ENCODE measurements at places on chromosomes 7 and 10.

DNA sequence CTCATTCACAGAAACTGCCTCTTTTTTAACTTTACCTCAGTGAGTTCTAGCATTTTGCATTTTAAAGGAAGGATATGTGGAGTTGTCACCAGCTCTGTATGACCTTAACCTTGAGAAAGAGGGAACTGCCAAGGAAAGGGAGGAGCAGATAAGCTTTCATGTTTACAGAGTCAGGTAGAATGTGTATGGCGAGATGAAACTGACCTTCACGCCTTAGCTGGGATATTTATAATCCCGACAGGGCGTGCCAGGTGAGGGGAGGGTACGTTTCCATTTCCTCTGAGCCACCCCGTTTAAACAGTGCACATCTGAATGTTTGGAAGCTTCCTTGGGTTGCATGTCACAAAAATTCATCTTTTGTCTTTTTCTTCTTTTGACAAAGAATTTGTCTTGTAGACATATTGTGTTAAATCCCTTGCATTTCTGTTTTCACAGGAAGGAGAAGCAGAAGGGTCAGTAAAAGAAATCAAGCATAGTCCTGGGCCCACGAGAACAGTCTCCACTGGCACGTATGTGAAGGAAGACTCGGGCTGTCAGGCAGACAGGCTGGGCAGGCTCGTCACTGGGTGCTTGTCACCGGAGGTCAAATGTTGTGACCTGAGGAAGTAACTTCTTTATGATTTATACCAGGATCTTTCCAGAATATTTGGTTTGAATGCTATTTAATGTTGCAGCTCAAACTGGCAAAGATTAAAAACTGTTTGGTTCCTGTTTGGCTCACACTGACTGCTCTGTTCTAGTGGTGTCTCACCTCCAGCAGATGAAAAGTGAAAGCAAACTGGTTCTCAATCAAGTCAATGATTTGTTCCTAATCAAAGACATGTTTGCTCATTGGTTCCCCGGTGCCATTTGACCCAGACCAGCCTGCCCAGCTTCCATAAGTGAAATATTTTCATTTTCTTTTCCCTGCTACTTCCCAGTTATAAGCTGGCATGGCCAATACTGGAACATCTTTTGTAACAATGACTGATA lies 16.2 kb downstream of the OPTN start:
- no peak overlapping the region for H3K4me3 ChIP-seq
- H3K4me1 ChIP-seq, result peaks cover 16% of the 10 kb centered on the region
- DNase-seq, result no peak
- H3K27ac ChIP-seq, result peak overlapping the region; percentile 75
- no peaks in the 10 kb centered on the region for H3K27me3 ChIP-seq
- peaks cover 13% of the 10 kb centered on the region for H3K36me3 ChIP-seq

- H3K36me3 ChIP-seq, result no peaks in the 10 kb centered on the region
- no peak overlapping the region for H3K27ac ChIP-seq
- no peak overlapping the region for H3K4me3 ChIP-seq
- peaks cover 2% of the 10 kb centered on the region for H3K4me1 ChIP-seq
- H3K27me3 ChIP-seq, result no peaks in the 10 kb centered on the region
Measured at GRCh38 chr10:88194041-88194887, 330.8 kb downstream of the PTEN start.

- no peaks in the 10 kb centered on the region for H3K4me1 ChIP-seq
- H3K36me3 ChIP-seq, result no peaks in the 10 kb centered on the region
- H3K27me3 ChIP-seq, result no peaks in the 10 kb centered on the region
- H3K4me3 ChIP-seq, result no peak overlapping the region
Measured at GRCh38 chr10:100866575-100867098, 46.1 kb upstream of the SLF2 start.

GRCh38 chr7:104993217-104993862 lies 20.7 kb upstream of the KMT2E start:
- H3K27me3 ChIP-seq, result no peaks in the 10 kb centered on the region

DNA sequence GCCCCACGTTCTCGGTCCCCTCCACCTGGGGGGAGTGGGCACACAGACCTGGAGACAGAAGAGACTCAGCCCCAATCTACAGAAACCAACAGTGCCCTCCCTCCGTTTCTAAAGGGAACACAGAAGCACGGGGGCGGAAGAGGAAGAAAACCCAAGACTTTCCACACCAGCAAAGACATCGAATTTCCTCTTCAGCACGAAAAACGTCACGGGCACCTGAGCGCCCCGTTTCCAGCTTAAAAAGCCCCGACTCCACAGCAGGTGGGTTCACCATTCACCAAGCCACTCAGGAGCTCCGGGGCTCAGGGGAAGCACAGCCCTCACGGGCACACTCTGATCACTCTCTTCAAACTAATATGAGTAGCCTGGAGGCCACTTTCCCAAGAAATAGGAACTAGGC lies 19.6 kb downstream of the NUDT1 start:
- H3K27me3 ChIP-seq, result no peaks in the 10 kb centered on the region
- peak overlapping the region; percentile 24 for H3K27ac ChIP-seq
- H3K4me1 ChIP-seq, result no peaks in the 10 kb centered on the region
- DNase-seq, result no peak
- H3K36me3 ChIP-seq, result peaks cover 6% of the 10 kb centered on the region

- H3K27me3 ChIP-seq, result no peaks in the 10 kb centered on the region
- no peaks in the 10 kb centered on the region for H3K36me3 ChIP-seq
- no peaks in the 10 kb centered on the region for H3K4me1 ChIP-seq
- H3K4me3 ChIP-seq, result no peak overlapping the region
Measured at GRCh38 chr10:47206449-47207280, 93.3 kb upstream of the GDF10 start.

GRCh38 chr10:122311051-122311410 lies 39.9 kb downstream of the BTBD16 start:
- peak overlapping the region; percentile 100 for H3K27ac ChIP-seq
- peaks cover 35% of the 10 kb centered on the region for H3K4me1 ChIP-seq
- H3K27me3 ChIP-seq, result no peaks in the 10 kb centered on the region

DNA sequence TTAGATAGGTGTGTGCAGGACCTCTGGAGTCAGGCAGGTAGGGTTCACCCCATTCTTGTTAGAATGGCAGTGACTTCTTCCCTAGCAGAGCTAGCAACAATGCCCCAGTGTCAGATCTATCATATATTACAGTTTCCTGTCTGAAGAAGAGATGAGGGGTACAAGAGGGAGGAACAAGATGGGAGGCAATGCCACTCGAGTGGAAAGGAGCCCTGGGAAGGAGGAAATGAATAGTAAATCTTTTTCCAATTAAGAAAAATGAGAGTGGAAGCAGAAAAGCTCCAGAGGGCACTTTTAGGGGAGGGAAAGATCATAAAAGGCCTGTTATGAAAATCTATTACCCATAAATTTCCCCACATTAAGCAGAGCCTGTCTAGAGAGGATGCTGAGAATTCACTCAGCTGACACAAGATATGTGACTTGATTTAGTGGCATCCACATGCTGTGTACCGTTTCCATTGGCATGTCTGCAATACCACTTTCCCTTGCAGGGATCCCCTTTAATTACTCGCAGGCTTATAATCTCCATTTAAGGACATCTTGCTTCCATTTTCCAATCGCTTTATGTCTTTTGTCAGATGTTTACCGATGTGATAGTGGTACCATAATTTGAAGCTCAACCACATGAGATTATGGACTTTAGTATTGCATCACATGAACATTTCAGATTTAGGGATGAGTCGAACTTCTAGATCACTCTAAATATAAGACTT lies 70.0 kb upstream of the AGBL3 start:
- H3K27me3 ChIP-seq, result no peaks in the 10 kb centered on the region
- H3K36me3 ChIP-seq, result peaks cover 2% of the 10 kb centered on the region
- no peak for DNase-seq
- H3K4me1 ChIP-seq, result peaks cover 10% of the 10 kb centered on the region
- H3K4me3 ChIP-seq, result no peak overlapping the region
- H3K27ac ChIP-seq, result no peak overlapping the region

DNA sequence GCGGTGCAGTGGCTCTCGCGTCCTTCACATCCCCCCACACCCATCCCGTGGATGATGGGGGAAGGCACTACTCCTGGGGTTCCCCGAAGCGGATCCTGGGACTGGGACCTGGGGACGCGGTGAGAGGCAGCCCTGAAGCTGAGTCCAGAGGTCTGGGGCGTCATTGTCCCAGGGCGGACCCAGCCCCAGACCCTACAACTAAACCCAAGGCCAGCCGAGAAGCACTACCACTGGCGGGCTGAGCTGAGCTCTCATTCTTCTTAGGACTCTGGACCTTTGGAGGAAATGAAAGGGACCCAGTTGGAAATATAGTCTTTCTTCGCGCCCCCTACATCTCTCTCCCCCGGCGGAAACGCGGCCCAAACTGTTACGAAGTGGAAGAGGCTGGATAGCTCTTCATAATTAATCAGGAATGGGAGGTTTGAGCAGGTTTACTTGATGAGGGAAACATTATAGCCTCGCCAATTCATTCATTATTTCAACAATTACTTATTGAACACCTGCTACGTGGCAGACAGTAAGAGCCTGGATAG lies 389 bp upstream of the FBXL15 start:
- peaks cover 12% of the 10 kb centered on the region for H3K4me1 ChIP-seq
- peak overlapping the region; percentile 91 for H3K4me3 ChIP-seq
- H3K36me3 ChIP-seq, result peaks cover 10% of the 10 kb centered on the region

DNA sequence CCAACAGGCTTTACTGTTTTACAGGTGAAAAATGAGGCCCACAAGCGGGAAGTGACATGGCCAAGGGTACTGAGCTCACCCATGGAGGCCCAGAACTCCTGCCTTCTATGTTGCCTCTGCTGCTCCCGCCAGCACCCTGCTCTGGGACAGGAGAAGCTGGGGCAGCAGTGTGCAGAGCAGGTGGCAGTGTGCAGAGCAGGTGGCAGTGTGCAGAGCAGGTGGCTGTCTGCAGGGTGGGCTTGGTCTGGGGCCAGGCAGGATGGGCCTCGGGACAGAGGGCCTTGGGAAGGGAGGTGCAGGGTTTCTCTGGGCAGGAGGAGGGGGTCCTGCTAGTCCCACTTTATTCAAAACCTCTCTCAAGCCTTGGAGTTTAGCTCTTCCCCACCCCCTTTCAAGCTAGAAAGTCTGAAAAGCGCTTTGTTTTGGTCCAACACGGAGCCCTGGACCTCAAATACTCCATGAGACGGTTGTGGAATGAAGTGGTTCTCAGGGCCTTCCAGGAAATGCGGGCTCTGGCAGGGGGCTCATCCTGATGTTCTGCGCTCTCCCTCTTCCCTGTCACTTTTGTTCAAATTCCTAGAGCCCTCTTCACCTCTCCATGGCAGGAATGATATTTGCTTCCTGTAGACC lies 26.8 kb downstream of the TSPAN15 start:
- no peak overlapping the region for H3K27ac ChIP-seq
- no peak overlapping the region for H3K4me3 ChIP-seq
- no peak for DNase-seq
- H3K4me1 ChIP-seq, result no peaks in the 10 kb centered on the region

GRCh38 chr10:128859738-128860386 lies 607.2 kb upstream of the MGMT start:
- no peaks in the 10 kb centered on the region for H3K27me3 ChIP-seq
- no peaks in the 10 kb centered on the region for H3K36me3 ChIP-seq
- DNase-seq, result no peak
- no peak overlapping the region for H3K27ac ChIP-seq

- peaks cover 21% of the 10 kb centered on the region for H3K27me3 ChIP-seq
- H3K4me1 ChIP-seq, result peaks cover 20% of the 10 kb centered on the region
- H3K4me3 ChIP-seq, result peak within 1 kb of the TSS; percentile 10
- H3K36me3 ChIP-seq, result no peaks in the 10 kb centered on the region
- H3K27ac ChIP-seq, result no peak within 1 kb of the TSS
Measured at GRCh38 chr10:100744987-100745881, at the start of gene PAX2. TSS of gene PAX2 (plus strand) at chr10:100745582. CDS start at chr10:100746261, 679 bp downstream.

DNA sequence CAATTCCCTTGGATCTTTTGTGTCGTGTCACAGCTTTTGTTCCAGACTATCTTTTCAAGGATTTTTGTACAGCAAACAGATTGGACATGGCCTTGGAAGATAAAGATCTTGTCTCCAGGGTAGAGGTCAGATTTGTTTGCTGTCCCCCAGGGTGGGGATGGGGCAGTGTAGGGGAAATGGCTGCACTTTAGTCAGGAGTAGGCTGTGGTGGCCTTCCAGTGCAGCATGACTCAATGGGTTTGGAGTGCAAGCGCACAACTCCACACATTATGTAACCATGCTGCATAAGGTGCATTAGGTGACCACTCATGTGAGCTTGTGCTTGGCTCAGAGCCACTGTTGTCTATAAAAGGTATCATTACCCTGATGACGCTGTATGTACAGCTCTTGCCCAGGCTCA lies 23.9 kb upstream of the ADAMTS14 start:
- no peak for DNase-seq
- H3K4me1 ChIP-seq, result no peaks in the 10 kb centered on the region
- H3K27me3 ChIP-seq, result no peaks in the 10 kb centered on the region
- H3K36me3 ChIP-seq, result no peaks in the 10 kb centered on the region
- H3K4me3 ChIP-seq, result no peak overlapping the region
- no peak overlapping the region for H3K27ac ChIP-seq

- H3K27me3 ChIP-seq, result peaks cover 10% of the 10 kb centered on the region
- H3K36me3 ChIP-seq, result no peaks in the 10 kb centered on the region
- peak; percentile 50 for DNase-seq
- H3K4me1 ChIP-seq, result peaks cover 10% of the 10 kb centered on the region
- H3K27ac ChIP-seq, result no peak overlapping the region
Measured at GRCh38 chr10:111076191-111076681, 593 bp upstream of the ADRA2A start.

DNA sequence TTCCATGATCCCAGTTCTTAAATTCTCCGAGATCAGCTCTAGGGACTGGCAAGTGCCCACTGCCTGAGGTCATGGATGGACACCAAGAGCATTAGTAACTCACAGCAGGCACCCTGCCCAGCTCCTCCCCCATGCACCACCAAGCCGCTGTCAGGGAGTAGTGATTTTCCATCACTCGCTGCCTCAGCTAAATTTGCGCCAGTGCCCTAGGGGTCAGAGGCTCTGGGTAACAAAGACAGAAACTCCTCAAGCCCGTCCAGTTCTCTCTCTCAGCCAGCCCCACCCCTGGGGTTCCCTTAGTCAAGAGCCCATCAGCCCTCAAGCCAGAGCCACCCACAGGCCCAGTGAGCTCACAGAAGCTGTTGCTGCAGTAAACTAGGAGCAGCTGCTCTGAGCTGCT lies 30.0 kb downstream of the PAX2 start:
- no peak overlapping the region for H3K4me3 ChIP-seq
- no peaks in the 10 kb centered on the region for H3K36me3 ChIP-seq
- H3K27ac ChIP-seq, result no peak overlapping the region
- H3K4me1 ChIP-seq, result no peaks in the 10 kb centered on the region
- no peak for DNase-seq

- no peaks in the 10 kb centered on the region for H3K4me1 ChIP-seq
- H3K27me3 ChIP-seq, result no peaks in the 10 kb centered on the region
- H3K27ac ChIP-seq, result no peak overlapping the region
- H3K36me3 ChIP-seq, result no peaks in the 10 kb centered on the region
- no peak for DNase-seq
Measured at GRCh38 chr10:76125900-76126299, 694.5 kb downstream of the LRMDA start.

DNA sequence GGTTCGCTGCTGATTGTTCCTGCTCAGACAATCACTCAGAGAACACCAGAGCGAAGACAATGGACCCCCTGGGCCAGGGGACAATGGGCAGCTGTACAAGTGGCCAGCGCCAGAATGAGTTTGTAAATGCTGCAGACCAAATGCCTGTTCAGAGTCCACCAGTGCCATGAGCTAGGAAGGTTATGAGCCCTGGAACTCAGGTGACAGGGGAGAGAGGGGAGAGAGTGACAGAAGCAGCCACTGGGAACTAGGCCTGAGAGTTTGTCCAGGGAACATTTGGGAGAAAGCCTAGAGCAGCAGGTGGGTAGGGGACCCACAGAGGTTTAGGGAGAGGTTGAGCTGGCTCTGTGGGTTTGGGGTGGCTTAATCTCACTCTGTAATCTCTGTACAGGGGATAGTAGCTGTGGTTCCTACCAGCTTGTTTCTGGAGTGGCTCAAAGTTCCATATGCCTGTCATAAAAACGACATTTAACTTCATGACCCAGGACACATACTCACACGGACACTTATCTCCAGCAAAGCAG lies 60.4 kb downstream of the C10orf105 start:
- H3K36me3 ChIP-seq, result no peaks in the 10 kb centered on the region
- H3K4me3 ChIP-seq, result no peak overlapping the region
- DNase-seq, result no peak

- no peaks in the 10 kb centered on the region for H3K4me1 ChIP-seq
- no peak for DNase-seq
- peak overlapping the region; percentile 63 for H3K27ac ChIP-seq
Measured at GRCh38 chr10:128048819-128049210, 77.4 kb downstream of the MKI67 start.

Measured in liver (tissue), 10 donors.